ENCODE measurements at places on chromosomes 1 and 21. TPM values are rescaled to one million over a fixed set of nuclear protein-coding genes. Genes with fewer than 3 reads are reported as not detected.

FCRL3 gene
- not detected for total RNA-seq

PTPN7 gene
- 0.33 TPM for total RNA-seq

OR2M2 gene
- total RNA-seq: not detected

ELAPOR1 gene
- total RNA-seq: 0.28 TPM

UTS2 gene
- not detected for total RNA-seq

FCER1G gene
- total RNA-seq: 0.77 TPM

SPRR3 gene
- total RNA-seq: not detected

LCE1F gene
- not detected for total RNA-seq

DNA sequence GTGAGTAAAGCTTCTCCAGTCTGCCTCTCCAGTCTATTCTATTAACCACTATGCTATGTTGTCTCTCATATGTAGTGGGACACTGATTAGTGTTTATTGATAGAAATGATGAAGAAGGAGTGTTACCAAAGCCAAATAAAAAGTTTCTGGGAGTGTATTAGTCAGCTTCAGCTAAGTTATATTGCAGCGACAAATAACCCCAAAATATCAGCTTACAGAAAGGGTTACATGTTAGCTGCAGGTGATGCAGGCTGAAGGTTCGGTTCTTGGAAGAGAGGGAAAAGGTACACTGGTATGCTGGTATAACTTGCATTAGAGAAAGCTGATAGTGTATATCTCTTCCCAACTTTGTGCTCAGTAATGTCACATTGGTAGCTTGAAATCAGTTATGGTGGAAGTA, 10.6 kb upstream of the AK2 start:
- DNase-seq: no peak

DNA sequence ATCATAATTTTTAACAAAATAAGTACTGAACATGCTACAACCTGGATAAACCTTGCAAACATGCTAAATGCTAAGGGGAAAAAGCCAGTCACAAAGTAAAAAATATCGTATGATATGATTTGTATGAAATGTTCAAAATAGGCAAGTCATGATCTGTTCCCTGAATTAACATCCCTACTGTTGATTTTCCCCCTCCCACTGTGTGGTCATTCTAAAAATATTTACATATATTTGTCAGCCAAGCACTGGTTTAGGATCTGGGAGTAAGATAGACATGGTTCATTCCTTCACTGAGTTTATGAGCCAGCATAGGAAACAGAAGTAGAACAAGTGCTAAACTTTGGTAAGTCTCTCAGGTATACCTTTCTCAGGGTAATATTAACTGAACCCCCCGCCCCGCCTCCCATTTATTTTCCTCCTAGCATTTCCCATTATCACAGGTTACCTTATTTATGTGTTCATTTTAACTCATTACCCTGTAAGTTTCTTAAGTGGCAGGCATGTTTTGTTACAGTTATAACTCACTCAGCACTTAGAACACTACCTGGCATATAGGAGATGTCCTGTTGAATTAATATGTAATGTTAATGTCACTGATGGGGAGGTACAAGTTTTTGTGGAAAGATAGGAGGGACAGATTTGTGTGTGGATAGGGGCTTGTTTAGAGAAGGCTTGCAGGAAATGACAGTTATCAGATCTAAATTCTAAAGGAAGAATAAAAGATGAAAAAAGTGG, 12.3 kb downstream of the UQCRH start:
- DNase-seq: no peak

GRCh38 chr1:170856455-170856854, 78.9 kb upstream of the MROH9 start:
- no peak for DNase-seq

DNA sequence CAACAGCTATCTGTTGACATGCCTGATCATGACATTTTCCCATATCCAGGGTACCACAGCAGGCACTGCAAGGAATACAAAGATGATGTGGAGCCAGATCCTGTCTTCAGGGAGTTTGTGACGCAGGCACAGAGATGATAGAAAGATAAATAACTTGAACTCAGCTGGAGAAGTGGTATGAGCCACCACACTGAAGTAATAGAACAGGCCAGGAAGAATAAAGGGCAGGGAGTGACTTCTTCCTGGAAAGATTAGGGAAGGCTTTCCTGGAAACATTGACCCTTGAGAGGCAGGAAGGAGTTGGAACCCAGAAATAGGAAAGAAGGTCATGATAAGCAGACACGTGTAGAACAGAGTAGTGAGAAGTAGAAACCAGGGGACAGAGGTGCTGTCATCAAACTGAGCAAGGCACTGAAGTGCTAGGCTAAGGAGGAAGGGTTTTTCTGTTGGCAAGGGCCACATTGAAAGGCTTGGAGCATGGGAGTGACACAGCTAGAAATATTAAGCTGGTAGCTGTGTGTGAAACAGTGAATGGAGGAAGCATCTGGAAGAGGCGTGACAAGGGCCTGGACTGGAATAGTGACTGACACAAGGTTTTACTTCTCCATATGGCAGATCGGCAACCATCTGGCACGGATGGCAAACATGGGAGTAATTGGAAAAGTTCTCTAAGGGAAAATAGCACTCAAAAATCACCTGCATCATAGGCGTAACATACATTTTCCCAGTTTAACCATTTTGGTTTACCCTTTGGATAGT, 68.4 kb downstream of the AK5 start:
- DNase-seq: no peak

DNA sequence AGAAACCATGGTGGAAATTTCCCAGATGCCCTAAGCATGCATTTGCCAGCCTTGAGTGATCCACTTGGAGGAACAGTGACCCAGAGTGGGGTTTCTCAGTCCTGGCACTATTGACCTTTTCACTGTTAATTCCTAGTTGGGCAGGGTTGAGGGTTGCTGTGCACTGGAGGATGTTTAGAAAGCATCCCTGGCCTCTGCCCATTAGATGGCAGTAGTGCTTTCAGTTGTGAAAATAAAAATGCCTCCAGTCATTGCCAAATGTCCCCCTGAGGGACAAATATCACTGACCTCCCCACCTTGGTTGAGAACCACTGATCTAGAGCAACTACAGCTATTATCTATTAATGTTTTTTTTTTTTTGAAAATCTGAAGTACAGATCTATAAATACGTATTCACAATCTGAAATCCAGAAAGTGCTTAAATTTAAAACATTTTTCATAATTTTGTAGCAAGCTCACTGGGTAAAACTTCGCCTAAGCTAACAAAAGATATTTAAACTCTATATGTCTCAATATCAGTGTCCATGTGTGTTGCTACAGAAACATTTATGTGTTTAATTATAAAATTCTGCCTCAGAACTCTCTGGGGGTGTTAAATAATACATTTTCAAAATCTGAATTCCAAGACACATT, 27.3 kb downstream of the F3 start:
- DNase-seq: peak; percentile 10

DNA sequence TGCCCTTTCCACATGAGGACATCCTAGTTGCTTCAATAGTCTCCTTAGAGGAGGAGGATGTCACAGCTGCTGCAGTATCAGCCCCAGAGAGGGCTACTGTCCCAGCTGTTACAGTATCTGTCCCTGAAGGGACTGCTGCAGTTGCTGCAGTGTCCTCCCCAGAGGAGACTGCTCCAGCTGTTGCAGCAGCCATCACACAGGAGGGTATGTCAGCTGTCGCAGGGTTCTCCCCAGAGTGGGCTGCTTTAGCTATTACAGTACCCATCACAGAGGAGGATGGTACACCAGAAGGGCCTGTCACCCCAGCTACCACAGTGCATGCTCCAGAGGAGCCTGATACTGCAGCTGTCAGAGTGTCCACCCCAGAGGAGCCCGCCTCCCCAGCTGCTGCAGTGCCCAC, 78.5 kb upstream of the BMP8A start:
- DNase-seq: no peak

GRCh38 chr21:17433730-17434129, 79.1 kb upstream of the CXADR start:
- DNase-seq: no peak

GRCh38 chr21:35615325-35615724, 445.0 kb downstream of the SETD4 start:
- no peak for DNase-seq

- no peak for DNase-seq
Observed at GRCh38 chr1:12426030-12426429, 192.0 kb downstream of the DHRS3 start.

- no peak for DNase-seq
Observed at GRCh38 chr1:155014709-155015508, 12.3 kb downstream of the ZBTB7B start.

DNA sequence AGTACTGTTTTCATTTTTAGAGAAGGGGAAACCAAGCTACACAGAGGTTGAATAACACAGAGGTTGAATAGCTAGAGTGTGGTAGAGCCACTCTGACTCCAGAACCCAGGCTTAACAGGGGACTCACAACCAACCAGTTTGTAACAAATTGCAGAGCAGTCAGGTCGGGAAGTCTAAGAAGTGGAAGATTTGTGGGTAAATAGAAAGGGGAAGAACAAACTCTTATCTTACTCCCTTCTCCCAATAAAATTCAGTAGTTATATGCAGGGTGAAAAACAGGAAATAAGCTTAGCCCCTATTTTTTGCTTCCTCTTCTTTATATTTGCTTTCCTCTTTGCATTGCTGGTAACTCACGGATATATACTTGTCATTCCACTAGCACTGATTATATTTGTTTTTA, 23.2 kb downstream of the CDC42 start:
- no peak for DNase-seq

DNA sequence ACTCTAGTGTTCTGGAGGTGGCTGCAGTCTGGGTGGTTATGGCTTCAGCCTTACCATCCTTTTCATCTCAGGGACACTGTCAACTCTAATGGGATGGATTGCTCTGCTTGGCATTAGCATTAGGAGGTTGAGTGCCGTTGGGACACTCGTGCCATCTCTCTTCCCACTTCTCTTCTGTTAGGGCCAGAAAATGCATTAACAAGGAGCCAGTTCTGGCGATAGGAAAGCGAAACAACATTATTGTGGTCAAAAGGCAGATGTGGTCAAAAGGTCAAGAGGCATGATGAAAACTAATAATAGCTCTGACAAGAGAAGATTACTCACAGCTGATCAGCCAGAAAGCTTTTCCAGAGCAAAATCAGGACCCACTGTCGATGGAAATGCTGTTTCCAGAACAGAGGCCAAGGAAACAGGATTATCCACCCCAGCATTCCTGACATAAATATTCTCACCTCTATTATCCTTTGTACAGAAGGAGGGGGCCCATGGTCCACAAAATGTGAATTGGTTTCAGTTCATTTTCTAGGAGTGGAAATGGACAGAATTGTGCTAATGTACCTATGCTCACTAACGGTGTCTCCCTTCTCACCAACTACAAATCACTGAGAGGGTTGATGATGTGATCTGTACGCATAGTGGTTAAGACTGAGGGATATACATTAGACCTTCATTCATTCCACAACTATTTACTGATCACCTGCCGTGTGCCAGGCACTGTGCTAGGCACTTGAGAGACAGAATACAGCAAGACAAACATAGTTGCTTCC, 72.0 kb downstream of the ST6GALNAC5 start:
- DNase-seq: no peak

GRCh38 chr1:36258960-36259344, 34.7 kb downstream of the THRAP3 start:
- no peak for DNase-seq

DNA sequence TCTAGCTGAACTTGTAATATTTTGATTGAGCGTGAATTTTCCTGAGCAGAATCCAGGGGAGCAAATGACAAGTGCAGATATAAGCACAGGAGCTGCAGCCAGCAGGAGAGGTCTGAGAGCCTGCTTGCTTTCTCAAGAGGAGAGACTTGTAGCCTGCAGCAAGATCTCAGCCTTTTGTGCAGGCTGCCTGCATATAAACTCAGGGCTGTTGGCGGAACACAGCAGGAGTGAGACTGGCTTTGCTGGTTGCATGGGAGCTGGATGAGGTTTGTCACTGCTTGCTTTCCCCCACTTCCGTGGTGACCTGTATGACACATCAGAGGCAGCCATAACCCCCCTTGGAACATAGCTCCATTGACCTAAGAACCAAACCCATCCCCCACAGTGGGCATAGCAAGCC, 725.4 kb upstream of the RGS18 start:
- DNase-seq: no peak

DNA sequence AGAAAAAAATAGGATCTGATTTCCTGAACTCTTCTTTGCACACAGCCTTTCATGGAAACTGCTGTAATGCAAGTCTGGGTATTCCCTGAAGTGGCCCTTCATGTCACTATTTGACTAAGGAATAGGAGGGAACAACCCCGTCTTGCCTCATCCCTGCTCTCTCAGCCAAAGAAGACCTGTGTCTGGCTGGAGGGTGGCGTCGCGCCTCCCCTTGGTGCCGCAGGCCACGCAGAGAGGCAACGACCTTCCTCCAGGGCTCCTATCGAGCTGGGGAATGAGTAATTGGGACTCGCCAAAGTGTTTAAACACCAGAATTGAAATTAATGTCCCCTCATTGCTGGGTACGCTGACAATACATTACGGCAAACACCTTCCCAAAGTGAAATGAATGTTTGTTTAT, 129.8 kb downstream of the PBX1 start:
- no peak for DNase-seq

- DNase-seq: no peak
Observed at GRCh38 chr1:3625151-3625907, 514 bp downstream of the TPRG1L start.

GRCh38 chr1:237877631-237878030, 13.1 kb downstream of the ZP4 start:
- no peak for DNase-seq

Data from Panc1 (cell line).